Stimulated activated CD8-positive, alpha-beta memory T cell treated with anti-CD3 and anti-CD28 coated beads, Interleukin-15, amount 100 ng/mL, for 48 hours (primary cell): ENCODE measurements at places on chromosomes 16 and 17.

GRCh38 chr16:67833415-67834241, 8.5 kb upstream of the THAP11 start:
- DNase-seq: peak; percentile 88

DNA sequence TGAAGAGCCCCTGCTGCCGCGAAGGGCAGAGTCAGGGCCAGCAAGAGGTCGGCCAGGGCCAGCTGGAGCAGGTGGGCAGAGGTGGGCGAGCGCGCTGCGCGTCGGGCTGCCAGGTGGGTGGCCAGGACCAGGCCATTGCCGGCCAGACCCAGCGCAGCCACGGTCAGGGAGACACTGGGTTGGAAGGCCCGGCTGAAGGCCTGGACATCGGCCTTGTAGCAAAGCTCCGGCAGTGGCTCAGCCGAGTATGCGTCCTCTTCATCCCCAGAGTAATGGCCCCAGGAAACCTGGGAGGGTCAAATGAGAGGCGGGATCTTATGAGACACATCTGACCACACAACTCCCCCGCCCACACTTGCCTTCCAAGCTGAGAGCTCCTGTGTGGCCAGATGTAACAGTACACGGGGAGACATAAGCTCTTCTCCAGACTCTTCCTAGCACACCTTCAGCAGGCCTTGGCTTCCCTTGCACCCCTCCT, 1.3 kb downstream of the CCR10 start:
- no peak for DNase-seq

DNA sequence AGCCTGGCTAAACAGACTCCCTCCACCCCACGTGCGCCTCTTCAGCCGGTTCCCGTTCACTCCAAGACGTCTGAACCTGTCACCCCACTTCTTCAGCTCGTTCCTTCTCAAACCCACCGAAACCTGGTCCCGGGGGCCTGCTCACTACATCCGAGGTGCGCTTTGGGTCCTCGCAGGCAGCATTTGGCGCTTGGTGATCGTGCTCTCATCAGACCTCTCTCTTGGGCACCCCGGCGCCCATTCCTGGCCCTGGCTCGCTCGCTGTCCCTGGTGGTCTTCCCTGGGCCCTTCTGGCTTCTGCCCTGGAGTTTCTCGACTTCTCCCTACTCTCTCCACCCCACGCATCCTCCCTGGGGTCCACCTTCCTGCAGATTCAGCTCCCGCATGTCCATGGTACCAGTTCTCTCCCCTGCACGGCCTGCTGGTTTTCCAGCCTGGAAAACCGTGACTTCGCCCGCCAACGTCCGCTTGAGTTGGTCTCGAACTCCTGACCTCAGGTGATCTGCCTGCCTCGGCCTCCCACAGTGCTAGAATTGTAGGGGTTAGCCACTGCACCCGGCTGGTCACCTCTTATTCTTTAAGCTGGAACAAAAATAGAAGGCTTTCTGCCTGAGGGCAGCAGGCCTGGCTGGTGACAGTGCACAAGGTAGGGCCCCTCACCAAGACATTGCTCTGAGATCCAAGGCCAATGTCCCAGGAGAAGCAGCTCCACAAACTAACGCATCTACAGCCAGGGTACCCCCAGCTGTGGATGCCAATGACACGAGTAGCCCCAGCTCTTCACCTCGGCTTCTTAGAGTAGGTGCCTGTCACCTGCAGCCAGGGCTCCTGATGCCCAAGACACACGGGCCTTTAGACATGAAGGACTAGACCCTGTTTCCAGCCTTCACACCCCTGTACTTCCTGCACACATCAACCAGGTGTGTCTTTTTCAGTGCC, 1.1 kb upstream of the MEAK7 start:
- DNase-seq: no peak

DNA sequence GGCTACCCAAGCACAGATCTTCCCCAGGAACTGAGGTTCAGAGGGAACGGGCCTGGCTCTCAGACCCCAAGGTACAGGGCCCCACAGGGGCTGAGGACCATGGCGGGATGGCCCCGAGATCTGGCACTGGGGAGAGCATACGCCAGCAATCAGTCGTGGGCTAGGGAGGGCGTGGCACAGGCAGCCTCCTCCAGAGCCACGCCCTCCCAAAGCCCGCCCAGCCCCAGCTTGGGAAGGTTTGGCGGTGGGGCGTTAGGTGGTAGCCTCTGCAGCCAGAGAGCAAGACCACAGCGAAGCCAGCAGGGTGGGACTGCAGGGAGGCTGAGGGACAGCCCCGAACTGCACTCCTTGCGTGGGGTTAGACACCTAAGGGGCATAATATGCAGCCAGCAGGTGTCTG, 11.6 kb downstream of the WNT9B start:
- DNase-seq: no peak

- DNase-seq: no peak
Measured at GRCh38 chr16:3193221-3194212, 5.5 kb downstream of the OR1F1 start.

GRCh38 chr17:83058266-83058798, 21.1 kb upstream of the METRNL start:
- DNase-seq: no peak

DNA sequence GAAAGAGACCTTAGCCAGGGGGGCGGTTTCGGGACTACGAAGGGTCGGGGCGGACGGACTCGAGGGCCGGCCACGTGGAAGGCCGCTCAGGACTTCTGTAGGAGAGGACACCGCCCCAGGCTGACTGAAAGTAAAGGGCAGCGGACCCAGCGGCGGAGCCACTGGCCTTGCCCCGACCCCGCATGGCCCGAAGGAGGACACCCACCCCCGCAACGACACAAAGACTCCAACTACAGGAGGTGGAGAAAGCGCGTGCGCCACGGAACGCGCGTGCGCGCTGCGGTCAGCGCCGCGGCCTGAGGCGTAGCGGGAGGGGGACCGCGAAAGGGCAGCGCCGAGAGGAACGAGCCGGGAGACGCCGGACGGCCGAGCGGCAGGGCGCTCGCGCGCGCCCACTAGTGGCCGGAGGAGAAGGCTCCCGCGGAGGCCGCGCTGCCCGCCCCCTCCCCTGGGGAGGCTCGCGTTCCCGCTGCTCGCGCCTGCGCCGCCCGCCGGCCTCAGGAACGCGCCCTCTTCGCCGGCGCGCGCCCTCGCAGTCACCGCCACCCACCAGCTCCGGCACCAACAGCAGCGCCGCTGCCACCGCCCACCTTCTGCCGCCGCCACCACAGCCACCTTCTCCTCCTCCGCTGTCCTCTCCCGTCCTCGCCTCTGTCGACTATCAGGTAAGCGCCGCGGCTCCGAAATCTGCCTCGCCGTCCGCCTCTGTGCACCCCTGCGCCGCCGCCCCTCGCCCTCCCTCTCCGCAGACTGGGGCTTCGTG, at the start of gene MAPT:
Gene MAPT, plus strand, starts transcription at position 533 of the 763 bp plus-strand sequence. CDS start 67,784 bp downstream, outside the sequence.
- DNase-seq: peak; percentile 77

GRCh38 chr16:89335803-89336485, 118.4 kb downstream of the ZNF778 start:
- no peak for DNase-seq

DNA sequence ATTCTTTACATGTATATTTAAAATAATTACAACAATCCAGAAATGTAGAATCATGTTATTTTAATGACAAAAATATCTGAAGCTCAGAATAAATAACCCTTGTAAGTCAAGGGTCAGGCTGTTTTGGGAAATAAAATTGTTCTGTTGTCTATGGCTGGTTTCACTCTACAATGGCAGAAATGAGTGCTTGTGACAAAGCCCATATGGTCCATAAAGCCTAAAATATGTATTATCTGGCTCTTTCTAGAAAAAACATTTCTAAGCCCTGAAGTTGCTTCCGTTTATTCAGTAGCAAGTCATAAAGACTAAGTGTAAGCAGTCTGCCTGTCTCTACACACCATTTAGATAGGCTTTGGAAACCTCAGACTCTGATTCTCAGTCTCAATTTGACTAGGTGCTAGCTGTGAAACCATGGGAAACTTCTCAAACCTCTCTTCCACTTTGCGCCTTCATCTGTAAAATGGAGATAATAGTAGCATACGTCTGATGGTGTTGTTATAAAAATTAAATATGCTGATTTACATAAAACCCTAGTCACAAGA, 365.7 kb upstream of the CA10 start:
- DNase-seq: no peak

- DNase-seq: no peak
Measured at GRCh38 chr16:70750893-70751467, 50.0 kb downstream of the VAC14 start.

DNA sequence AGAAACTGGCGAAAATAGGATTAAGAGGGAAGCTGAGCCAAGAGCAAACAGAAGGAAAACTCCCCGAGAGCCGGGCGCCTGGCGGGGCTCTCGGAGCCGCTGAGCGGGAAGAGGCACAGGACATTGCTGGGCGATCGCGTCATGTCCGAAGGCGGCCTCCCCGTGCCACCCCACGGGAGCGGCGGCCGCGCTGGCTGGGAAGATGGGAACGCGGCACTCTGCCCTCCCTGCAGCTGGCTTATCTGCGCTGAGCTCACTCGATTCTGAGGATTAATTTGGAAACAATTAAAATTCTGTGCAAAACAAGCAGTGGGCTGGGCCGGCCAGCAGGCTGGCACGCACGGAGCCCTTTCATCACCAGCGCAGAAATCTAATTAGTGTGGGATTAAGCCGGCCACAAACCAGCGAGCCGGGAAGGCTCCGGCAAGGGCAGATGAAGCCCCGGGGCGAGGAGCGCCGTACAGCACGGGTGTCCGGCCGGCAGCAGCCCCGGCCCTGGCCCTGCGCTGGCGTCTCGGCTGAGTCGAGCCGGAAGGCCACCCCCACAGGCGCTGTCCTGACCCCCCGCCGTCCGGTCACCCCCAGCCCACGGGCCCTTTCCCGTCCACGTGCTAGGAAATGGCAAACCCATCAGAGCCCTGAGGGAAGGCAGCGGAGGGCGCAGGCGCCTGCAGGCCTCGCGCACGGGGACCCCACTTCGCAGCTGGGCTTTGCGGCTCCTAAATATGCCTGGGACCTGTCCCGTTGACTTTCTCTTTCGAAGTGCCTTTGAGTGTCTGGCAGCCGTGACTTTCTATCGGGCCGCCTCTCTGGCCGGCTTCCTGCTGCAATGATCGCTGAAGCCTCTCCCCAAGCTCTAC, 37.9 kb downstream of the SOX8 start:
- no peak for DNase-seq

DNA sequence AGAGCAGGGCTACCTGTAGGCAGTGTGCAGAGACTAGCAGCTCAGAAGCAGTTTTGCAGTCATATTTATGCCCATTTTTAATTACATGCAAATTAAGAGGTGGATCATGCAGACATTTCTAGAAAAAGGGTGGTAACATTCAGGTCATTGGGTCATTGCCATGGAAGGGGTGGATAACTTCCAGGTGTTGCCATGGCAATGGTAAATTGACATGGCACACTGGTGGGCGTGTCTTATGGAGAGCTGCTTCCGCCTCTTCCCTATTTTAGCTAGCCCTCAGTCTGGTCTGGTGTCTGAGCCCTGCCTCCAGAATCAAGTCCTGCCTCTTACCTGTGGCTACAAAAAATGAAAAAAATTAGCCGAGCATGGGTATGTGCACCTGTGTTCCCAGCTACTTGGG, 2.8 kb upstream of the DNAI2 start:
- no peak for DNase-seq

- no peak for DNase-seq
Measured at GRCh38 chr17:83080579-83080857, 1.1 kb downstream of the METRNL start.

GRCh38 chr17:76993651-76994050, 125.4 kb downstream of the MGAT5B start:
- no peak for DNase-seq

DNA sequence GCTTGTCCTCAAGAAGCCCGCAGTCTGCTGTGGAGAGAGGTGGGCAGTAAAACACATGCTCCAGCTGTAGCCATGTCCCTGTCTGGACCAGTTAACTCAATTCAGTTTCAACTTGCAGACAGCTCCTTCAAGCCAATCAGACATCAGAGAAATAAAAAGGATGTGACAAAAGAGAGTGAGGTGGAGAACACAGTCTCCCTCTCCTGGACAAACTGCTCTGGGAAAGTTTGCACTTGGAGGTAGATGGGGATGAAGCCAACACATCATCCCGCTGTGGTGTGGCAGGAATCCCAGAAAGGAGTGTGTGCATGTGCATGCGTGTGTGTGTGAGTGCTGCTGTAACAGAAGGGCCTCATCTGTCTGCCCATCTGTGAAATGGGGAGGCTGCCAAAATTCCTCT, 358.6 kb upstream of the ASIC2 start:
- DNase-seq: no peak

- DNase-seq: no peak
Measured at GRCh38 chr17:78000341-78000740, 41.8 kb downstream of the TNRC6C start.

GRCh38 chr16:77991701-77992100, 30.6 kb upstream of the CLEC3A start:
- DNase-seq: no peak

GRCh38 chr17:17944242-17944641, 28.0 kb downstream of the TOM1L2 start:
- no peak for DNase-seq

- DNase-seq: no peak
Measured at GRCh38 chr16:67654403-67654911, 5.6 kb downstream of the ACD start.

DNA sequence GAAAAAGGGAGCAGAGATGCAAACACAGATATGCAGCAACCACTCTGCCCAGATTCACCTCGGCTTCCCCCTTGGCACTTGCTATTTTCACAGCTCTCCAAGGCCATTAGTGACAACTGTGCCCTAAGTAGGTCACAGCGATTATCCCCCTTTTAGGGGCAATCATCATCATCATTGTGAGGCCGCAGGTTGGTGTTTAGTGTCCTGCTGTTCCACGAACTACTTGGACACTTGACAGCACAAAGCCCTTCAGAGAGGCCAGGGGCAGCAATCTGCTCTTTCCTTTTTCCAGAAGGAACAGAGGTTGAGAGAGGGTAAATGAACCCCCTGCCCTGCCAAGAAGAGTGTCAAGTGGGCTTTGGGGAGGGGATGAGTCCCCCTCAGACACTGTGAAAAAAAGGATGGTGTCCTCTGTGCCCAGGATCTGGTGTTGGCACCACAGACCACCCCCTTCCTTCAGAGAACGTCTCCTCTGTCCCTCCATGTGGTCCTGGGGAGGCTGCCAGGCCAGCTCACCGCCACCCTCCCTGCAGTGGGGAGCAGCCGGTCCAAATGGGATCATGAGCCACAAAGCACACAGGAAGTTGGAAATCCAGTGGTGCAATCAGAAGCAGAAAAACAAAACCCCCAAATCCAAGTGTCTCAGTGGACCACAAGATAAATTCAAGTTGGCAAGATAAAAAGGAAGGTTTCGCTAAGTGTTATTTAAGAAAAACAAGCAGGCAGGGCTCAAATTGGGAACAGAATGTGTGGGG, 78.4 kb upstream of the MED9 start:
- DNase-seq: no peak

DNA sequence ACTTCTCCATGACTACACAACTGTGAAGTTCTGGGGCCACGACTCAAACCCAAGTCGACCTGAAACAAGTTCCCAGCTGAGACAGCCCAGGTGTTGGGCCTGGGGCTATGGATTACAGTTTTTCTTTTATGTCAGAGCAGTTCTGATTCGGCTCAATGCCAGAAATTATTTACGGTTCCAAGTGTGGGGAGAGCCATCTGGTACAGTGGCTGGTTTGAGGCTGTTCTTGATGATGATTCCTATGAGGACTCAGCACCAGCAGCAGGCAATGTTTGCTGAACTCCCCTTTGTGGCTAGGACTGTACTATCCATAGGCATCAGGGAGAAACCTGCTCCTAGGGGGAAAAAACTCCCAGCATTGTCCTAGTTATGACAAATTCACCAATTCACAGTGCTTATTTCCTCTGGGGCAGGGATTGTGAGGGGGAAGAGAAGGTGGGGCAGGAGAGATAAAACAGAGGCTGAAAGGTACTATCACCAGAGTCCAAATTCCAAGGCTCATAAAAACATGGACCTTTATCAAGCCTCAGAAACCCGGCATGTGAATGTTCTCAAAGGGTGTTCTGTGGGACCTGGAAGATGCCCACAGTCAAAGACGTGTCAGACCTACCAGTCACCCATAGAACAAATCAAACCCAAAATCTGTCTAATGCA, 18.2 kb upstream of the CMTM4 start:
- no peak for DNase-seq
